ENCODE measurements at places on chromosomes 7 and 10.

- DNase-seq = no peak
These were observed 23.6 kb downstream of the SLC35B4 start for GRCh38 chr7:134293002-134293740.

- DNase-seq = no peak
These were observed 49.0 kb upstream of the SEMA3E start for GRCh38 chr7:83697804-83698530.

DNA sequence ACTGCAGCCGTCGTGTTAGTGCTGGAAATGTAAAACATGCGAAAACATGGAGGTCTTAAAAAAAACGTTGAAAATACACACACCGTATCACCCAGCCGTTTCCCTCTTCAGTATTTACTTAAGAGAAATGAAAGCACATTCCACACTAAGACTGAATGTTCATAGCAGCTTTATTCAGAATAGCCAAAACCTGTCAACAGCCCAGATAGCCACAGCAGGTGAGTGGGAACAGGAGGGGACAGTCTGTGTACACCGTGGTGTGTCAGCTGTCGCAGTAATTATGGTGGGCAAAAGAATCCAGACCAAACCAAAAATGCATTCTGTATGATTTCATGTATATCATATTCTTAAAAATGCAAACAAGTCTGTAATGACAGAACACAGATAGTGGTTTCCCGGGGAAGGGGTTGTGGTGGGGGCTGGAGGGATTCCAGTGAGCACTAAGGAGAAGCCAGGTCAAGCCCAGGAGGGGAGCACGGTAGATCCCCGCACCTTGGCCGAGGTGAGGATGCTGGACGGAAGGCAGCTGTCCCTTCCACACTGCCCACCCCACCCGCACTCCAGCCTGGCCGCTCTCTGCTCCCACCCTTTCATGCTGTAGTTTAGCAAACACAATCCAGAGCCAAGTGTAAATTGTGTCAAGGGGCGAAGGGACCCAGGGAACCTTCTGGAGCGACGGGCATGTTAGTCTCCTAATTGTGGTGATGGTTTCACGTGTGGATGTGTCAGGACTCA lies 123.6 kb downstream of the NKX6-2 start:
- no peak for DNase-seq

- DNase-seq = peak; percentile 8
These were observed 1.2 kb upstream of the MAT1A start for GRCh38 chr10:80290474-80291220.

DNA sequence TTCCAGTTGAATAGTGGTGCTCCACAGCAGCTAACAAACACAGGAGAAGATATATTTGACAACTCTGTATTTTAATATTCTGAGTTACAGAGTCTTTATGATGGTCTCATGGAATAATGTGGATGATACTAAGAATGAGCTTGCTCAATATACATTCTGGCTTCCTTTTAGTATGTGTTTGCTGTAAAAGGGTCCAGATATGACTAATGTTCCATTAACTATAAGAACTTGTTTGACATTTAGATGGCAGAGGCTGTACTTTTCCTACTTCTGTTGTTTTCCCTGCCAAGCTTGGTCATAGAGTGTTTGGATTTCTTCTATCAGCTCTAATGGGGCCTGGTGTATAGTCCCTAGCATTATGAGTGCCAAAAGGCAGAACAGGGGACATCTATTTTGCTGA lies 61.5 kb upstream of the GPR22 start:
- DNase-seq = no peak

DNA sequence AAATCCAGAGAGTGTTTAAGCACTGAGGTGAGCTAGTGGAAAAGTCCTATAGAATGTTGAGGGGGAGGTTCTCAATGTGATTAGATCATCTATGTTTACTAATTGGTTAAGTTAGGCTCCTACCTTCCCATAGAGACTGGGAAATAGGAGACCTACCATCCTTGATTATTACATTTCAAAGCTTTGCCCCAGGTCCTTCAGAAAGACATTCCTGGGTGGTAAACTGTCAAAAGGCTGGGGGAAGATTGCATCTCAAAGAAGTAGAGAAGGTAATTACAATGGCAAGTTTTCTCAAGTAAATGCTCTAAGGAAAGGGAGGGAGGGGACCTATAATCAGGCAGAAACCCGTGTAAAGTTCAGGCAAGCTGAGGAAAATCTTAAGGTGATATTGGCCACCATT lies 247.8 kb upstream of the SMIM30 start:
- DNase-seq = no peak

Data from NCI-H1417 (cell line).